NCI-H774 (cell line): ENCODE measurements at places on chromosomes 6 and 20.

DNA sequence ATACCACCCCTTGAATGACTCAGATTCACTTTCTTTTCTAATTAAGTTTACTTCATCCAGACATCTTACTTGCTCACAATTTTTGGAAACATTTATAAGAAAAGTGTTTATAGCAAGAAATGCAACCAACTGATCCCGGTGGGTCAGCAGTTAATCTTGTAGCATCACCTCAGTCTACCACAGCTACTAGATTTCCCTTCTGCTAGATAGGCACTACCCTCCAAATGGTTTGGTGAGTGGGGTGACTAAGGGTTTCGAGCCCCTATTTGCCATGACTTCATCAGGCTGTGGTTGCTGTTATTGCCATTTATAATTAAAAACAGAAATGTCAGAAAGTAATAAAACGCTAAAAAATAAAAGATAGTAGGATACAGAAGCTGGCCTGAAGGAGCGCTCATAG is 930.1 kb upstream of the GJE1 start:
- no peak for DNase-seq

DNA sequence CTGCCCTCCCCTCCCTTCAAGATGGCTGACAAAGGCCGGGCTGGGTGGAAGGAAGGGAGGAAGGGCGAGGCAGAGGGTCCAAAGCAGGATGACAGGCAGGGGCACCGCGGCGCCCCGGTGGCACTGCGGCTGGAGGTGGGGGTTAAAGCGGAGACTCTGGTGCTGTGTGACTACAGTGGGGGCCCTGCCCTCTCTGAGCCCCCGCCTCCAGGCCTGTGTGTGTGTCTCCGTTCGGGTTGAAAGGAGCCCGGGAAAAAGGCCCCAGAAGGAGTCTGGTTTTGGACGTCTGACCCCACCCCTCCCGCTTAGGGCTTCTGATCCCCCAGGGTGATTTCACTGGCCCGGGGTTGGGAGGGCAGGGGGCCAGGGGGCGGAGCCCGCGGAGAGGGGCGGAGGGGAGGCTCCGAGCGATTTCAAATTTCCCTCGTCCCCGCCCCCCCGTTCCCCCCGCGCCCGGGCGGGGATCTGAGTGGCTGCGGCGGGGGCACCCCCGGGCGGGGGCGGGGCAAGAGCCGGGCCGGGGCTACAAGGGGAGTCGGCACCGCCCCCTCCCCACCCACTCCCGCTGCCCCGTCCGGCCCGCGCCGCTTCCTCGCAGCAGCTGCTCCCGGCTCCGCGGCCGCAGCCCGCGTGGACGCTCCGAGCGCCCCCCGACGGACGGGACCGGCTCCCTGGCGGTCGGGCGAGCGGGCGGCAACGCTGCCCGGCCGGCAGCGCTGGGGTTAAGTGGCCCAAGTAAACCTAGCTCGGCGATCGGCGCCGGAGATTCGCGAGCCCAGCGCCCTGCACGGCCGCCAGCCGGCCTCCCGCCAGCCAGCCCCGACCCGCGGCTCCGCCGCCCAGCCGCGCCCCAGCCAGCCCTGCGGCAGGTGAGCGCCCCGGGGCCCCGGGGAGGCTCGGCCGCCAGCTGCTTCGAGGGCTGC is at the start of gene DNMT3B:
Gene DNMT3B (plus strand): TSS at position 555 of the 923 bp plus-strand sequence. CDS start 17,939 bp downstream, outside the sequence.
- DNase-seq, result peak; percentile 83

- no peak for DNase-seq
Measured at GRCh38 chr20:57899554-57899953, 189.7 kb upstream of the PMEPA1 start.

DNA sequence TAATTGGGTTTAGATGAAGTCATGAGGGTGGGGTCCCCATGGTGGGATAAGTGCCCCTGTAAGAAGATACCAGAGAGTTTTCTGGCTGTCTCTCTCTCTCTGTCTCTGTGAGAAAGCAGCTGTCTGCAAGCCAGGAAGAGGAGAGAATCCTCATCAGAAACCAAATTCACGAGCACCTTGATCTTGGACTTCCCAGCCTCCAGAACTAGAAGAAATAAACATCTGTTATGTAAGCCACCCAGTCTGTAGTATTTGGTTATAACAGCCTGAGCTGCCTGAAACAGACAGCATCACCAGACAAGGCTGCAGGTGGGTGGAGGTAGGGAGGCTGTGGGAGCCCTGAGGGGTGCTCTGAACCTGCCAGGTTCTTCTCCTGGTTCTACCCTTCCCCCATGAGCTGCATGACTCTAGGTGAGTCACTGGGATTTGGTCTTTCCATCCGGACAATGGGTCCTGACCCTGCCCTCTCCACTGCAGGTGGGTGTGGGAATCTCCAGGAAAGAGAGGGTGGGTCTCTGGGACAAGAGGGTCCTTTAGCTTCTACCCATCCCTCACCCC is 34.3 kb upstream of the VEGFA start:
- DNase-seq, result no peak

DNA sequence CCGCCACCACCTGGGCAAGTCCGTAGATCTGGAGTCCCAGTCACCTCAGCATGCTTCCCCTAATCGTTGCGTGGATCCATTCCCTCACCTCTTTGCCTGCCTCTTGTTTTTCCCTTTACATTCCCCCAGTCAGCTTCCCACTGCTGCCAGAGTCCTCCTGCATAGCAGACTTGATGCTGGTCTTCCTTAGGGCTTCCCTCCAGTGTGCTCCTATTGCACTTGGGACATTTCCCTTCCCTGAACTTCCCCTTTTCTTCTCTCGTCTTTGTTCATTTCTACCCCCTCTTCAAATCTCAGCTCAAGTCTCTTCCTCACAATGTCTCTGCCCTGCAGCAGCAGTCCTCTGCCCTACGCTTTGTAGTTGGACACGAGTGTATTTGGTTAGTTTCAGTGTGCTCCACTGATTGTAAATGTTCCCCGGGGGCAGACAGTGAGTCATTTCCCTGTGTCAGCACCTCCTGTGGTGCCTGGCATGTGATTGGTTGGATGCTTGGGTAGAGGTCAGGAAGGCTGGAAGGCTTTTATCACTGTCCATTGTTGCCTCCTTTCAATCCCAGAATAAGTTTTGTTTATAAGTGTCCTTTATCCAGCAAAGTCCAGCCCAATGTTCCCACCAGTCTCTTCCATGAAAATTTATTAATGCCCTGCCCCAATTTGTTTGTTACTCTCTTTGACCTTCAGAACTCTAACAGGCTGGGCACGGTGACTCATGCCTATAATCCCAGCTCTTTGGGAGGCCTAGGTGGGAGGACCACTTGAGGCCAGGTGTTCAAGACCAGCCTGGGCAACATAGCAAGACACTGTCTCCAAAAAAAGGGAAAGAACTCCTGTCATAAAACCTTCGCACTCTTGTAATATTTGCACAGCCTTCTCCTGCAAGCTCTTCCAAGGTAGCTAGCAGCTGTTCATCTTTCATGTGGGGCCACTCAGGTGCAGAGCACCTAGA is 38.3 kb downstream of the FAM120B start:
- DNase-seq, result no peak

DNA sequence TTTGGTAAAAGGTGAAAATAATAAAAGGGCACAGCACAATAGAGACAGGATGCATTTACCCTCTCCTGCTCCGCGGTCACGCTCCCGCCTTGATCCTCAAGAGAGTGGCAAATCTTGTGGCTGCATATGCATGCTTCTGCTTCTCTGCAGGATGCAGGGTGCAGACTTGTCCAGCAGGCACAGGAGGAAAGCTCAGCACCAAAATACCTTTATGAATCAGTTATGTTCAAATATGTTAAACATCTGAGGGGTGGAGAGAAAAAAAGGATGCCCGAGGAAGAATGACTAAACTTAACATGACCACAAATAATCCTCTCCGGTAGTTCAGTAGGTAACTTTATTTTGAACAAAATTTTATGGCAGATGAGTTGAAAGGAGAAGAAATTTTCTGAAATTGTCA is 366.1 kb upstream of the SOX4 start:
- DNase-seq, result no peak

GRCh38 chr20:54154439-54154838 is 19.3 kb downstream of the CYP24A1 start:
- no peak for DNase-seq

DNA sequence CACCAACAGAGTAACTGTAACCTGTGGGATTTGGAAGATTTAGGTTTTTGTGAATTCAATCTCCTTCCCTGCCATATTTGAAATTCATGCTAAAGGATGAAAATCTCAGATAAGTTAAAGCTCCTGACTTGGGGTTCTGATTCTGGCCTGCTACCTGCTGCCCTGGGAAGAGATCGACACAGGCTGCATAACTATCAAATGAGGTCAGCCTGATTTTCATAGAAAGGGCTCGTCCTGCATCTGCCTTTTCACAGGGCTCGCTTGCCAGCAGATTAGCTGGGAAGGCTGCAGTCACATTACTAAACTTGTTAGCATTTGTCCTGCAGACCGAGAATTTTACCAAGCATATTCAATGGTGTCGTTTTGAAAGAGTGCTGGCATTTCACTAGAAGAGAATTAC is 14.6 kb downstream of the GCLC start:
- peak; percentile 10 for DNase-seq

DNA sequence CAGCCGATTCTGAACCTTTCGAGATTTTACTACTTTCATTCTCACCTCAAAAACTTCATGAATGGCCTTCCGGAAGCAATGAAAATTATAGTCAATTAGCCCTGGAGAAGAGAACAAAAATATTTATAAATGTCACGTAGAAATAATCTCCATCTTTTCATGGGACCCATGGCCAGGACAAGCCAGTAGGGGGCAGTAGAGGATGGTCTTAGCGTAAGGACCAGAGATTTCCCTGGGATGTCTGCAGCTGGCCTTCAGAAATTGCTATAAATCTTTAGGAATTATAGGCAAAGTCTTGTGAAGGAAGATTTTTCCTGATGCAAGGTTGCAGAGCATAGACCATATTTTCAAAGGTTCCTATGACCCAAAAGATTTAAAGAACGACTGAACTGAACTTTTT is 15.6 kb upstream of the UBE2J1 start:
- DNase-seq, result peak; percentile 62

- DNase-seq, result no peak
Measured at GRCh38 chr6:6402591-6402990, 82.1 kb upstream of the F13A1 start.

DNA sequence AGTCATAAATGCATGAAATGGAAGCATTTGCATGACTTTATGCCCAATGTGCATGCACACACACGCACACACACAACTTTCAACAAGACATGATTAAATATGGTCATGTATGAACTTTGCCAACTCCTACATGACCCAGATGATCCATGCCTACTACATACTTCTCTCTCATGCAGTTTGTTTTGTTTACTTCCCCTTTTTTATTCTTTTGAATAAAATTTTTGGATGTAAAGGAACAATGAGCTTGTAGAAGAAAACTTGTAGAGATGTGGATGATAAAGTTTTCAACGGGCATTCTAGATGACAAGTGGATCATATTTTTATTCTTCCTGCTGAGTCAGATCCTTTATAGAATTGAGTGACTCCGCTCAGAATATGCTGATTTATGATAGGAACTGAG is 50.8 kb upstream of the AIG1 start:
- DNase-seq, result no peak

- DNase-seq, result no peak
Measured at GRCh38 chr6:134381959-134382358, 64.0 kb upstream of the SGK1 start.

- DNase-seq, result no peak
Measured at GRCh38 chr20:62413896-62414481, 6.9 kb upstream of the CABLES2 start.

- peak; percentile 55 for DNase-seq
Measured at GRCh38 chr20:21522481-21523280, 8.8 kb upstream of the NKX2-2 start.

DNA sequence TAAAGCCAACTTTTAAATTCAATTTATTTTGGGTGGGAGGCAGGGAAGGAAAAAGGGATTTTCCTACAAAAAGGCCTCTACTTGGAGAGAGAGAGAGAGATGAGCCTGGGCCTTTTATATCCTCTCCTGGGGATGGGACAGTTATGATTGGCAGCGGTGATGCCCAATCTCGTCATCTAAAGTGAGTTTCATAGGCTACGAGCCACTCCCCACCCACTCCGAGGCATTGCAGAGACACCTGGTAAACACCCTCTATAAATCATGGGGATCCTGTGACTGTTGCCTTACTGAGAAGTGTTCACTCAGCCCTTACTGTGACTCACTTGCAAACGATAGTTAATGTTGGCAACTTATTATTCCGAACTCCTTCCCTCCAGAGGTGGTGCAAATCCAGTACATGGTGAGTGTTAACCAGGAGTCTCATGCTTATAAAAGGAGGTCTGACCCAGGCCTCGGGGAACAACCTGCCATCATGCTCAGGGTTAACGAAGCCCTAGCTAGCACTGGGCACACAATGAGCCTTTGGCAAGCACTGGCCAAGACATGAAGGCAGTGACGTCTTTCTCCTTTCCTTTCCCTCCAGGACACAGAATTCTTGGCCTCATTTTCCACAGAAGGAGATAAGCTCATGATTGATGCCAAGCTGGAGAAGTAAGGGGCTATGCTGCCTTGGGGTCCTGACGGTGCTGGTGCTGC is 20.5 kb downstream of the BPIFB4 start:
- no peak for DNase-seq

- DNase-seq, result no peak
Measured at GRCh38 chr20:22623211-22623610, 38.8 kb upstream of the FOXA2 start.

GRCh38 chr20:62736026-62736406 is 27.4 kb downstream of the NTSR1 start:
- DNase-seq, result no peak

DNA sequence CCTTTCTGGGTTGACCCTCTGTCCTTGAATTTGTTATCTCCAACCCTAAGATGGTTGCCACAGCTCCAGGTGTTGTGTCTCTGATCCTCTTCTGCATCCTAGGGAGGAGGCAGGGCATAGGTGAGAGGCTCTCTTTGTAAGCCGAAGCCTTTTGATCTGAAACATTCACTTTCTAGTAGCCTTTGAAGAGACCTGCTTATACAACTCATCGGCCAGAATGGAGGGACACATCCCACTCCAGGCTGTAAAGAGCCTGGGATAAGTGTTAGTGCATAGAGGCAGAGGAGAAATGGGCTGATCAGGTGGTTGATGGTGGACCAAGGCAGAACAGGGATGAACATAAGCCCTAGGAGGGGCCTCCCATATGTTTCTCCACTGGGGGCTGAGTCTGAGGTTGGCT is 137.1 kb upstream of the KCNG1 start:
- no peak for DNase-seq

DNA sequence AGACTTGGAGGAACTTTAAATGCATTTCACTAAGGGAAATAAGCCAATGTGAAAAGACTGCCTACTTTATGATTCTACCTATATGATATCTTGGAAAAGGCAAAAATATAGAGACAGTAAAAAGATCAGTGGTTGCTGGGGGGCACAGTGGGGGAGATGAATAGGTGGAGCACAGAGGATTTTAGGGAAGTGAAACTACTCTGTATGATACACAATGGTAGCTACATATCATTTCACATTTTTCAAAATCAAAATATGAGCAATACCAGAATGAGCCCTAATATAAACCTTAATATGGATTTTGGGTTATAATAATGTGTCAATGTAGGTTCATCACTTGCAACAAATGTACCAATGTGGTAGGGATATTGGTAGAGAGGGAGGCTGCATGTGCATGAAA is 161.4 kb upstream of the HTR1E start:
- DNase-seq, result no peak
